Epithelial cell of prostate (primary cell): ENCODE measurements at places on chromosomes 6 and 20.
A peak's percentile ranks its signal among the peaks of the same experiment; 100 is the strongest.

- no peak for DNase-seq
Observed at GRCh38 chr6:8017705-8018104, 46.5 kb downstream of the BLOC1S5 start.

GRCh38 chr6:107495196-107495643 is 5.3 kb downstream of the SOBP start:
- DNase-seq: no peak

DNA sequence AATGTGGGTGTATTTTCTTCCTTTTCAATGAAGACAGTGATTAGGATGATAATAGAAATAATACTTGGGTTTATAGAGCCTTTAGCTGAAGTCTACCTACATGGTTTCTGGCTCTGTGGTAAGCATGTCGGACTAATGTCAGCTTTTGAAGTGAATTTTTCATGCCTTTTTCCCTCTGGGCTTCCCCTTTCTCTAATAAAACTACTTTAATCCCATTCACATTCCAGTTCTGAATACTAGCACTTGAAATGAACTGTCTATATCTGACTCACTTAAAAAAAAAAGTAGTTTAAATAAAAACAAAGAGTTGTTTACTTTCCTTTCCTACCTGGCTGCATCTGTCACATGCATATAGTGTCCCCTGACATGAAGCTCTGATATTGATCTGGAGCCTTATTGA is 545.9 kb upstream of the FLRT3 start:
- peak; percentile 16 for DNase-seq

- no peak for DNase-seq
Observed at GRCh38 chr6:169789146-169789943, 37.9 kb downstream of the ERMARD start.

DNA sequence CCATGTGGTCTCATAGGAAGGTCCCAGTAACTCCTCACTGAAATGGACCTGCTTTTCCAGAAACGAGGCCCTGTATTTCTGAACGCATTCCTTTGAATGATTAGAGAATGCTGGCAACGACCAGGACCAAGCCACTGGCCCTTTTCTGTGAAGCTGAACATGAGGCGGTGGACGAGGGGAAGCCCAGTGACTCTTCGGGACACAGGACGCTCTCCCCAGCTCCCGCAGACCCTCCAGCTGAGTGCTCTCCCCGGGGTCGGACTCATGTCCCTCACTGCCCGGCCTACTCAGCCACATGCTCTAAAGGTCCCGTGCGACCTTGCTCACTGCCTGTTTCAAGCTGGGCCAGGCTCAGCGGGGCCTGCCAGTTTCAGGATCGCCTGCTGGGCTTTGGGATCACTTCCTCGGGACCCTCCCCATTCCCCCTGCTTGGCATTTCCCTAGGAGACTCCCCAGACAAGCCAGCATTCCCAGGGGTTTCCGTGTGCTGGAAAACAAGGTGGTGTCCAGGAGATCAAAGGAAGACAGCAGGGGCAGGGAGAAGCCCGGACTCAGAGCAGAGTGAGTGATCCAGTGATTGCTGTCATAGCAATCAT is 2.6 kb upstream of the CST9 start:
- DNase-seq: no peak

GRCh38 chr6:130593200-130593599 is 227.4 kb downstream of the TMEM200A start:
- DNase-seq: no peak
